Naive thymus-derived CD8-positive, alpha-beta T cell (primary cell): ENCODE measurements at places on chromosomes 7 and 10. TPM values are rescaled to one million over a fixed set of nuclear protein-coding genes. Genes with fewer than 3 reads are reported as not detected.

The CNTNAP2 gene
- total RNA-seq: 1.2 TPM

The ITIH2 gene
- not detected for total RNA-seq

The KIF20B gene
- 22.6 TPM for total RNA-seq

The HOXA11 gene
- total RNA-seq: not detected

The CLDN3 gene
- not detected for total RNA-seq

DNA sequence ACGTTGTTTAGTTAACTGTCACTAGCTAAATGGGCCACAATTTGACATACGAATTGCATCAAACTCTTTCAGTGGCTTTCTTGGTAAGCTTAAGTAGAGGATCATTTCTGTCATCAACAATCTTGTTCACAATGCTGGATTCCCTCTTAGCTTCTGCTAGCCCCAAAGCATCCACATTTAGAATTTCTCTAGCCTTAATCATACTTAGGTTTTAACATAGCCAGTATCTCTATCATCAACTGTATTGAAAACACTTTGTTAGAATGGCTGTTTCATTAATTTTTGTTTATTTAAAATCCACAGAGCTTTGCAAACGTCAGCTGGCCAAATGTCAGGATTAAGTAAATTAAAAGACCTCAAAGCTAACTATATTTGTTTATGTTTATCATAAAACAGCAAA is 41.1 kb downstream of the ABRAXAS2 start:
- DNase-seq: no peak

DNA sequence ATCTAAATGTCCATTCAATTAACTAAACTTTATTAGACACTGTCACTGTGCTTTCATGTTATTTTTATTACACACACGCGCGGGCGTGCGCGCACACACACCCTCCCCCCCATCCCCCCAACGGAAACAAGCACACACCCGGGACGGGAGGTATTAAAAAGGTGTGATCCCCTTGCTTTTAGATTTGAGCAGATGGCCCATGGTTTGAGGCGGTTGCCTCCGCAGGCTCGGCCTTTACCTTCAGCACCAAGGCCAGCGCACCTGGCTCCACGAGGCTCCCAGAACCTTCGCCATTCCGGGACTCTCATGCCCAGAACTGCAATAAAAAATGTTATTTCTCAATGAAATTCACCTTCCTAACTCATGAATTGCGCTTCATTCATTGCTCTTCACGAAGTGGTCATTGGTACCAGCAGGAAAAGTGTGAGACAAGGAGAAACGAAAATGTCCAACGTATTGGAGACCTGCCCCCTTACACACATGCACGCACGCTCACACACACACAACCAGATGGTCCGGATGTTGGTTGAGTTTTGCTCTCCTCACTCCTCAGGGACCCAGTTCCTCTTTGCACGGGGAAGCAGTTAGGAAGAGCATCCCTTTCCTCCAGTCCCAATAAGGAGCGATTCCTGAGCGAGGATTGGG is 20.8 kb upstream of the PTF1A start:
- DNase-seq: no peak

DNA sequence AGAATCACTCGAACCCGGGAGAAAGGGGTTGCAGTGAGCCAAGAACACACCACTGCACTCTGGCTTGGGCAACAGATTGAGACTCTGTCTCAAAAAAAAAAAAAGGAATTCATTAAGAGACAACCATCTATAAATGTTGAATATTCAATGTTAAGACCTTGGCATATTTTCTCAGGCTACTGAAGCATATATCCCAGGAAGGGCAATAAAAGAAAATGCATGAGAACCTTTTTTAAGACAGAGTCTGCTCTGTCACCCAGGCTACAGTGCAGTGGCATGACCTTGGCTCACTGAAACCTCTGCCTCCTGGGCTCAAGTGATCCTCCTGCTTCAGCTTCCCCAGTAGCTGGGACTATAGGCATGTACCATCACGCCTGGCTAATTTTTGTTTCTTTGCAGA is 165.0 kb downstream of the JMJD1C start:
- DNase-seq: no peak

DNA sequence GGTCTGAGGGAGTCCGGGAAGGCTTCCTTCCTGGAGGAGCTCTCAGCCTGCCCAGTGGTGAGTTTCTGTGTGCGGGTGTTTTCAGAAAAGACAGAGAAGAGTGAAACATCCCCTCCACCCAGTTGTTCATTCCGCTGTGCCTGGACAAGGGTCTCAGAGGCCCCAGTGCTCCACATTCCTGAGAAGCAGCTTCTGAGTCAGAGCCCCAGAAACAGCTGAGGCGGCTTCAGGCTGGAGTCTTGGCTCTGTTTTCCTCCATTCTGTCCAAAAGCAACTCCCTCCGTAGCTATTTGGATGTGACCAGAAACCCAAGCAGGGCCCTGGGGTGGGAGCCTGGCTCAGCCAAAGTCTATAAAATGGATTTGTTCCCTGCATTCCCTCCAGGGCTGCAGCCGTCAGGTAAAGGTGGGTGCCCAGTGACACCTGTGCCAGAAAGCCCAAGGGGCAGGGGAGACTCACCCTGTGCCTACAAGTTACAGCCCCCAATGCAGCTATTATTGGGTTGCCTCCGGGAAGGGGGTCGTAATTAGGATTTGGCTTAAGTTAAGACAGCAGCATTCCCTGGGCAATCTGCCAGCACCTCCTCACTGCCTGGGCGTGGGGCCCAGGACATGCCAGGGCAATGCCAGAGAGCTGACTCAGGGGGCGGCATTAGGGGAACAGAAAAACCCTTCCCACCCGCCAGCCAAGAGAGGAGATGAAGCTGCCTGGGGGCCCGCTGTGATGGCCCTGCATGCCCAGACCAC is 13.1 kb upstream of the CAMK2G start:
- no peak for DNase-seq

GRCh38 chr10:7701158-7701742 is 1.9 kb upstream of the ITIH2 start:
- no peak for DNase-seq

DNA sequence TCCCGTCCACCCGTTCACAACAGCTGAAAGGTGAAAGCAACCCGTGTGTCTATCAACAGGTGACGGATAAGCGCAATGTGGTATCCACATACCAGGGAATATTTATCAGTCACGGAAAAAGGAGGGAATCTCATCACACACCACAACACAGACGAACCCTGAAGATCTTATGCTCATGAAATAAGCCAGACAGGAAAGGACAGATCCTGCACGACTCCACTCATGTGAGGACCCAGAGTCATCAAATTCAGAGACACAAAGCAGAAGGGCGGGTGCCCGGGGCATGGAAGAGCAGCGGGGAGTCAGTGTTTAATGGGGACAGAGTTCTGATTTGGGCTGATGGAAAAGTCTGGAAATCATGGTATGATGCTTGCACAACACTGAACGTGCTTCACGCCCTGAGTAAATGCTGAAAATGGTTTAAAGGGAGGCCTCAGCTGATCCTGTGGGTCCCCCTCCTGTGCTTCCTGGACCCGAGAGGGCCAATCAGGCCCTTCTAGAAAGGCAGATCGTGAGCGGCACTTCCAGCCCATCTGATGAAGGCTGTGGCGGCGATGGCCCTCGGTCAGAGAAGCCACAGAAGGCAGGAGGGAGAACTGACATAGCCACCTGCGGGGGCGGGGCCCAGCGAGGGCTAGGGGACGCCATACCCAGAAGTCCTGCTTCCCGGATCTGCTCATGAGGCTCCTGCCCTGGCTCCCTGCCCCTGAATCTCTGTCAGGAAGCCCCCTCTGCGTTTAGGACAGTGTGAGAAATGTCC is 19.1 kb downstream of the WDR86 start:
- peak; percentile 19 for DNase-seq

GRCh38 chr10:31580646-31581045 is 261.6 kb downstream of the ZEB1 start:
- no peak for DNase-seq
